ACHN (cell line): ENCODE measurements at places on chromosomes 11 and 22.

- no peak for DNase-seq
These were observed 79.0 kb upstream of the SNX19 start for GRCh38 chr11:130995266-130995665.

GRCh38 chr11:132639986-132640385 is 892.3 kb downstream of the OPCML start:
- no peak for DNase-seq

DNA sequence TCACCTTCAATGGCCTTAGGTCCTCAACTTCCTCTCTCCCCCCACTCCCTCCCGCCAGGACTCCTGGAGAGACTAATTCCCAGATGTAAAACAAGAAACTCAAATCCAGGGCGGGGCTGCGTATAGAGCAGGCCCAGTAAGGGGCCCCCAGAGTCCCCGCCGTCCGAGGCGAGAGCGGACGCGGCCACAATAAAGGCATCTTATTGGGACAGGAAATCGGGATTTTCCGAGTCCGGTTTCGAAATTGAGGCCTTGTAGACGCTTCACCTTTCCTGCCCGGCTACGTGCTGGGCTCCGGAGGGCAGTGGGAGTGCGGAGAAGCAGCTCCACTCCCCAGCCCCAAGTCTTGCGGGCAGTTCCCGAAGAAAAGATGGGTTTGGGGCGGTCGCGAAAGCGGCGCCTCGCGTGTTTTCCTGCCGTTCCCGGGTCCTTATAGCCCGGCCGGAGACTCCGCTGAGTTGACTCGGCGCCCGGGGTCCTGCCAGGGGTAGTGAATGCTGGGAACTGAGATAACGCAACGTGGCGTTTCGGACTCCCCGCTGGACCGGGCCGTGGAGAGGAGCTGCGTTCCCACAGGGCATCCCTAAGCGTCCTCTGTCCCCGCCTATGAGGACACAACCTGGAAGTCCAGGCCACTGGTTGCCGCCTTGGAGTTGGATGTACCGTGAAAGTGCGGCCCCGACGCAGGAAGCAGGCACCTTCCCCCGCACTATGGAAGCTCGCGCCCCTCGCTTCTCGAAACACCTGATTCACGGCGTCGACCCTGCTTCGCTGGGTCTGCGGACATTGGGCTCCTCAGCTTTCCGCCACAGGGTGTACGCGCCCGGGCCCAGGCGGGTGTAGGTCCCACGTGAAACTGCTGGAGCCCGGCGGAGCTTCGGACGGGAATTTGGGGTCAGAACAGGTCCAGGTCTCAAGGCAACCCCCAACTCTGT is 4.8 kb upstream of the CHRM1 start:
- DNase-seq = no peak

DNA sequence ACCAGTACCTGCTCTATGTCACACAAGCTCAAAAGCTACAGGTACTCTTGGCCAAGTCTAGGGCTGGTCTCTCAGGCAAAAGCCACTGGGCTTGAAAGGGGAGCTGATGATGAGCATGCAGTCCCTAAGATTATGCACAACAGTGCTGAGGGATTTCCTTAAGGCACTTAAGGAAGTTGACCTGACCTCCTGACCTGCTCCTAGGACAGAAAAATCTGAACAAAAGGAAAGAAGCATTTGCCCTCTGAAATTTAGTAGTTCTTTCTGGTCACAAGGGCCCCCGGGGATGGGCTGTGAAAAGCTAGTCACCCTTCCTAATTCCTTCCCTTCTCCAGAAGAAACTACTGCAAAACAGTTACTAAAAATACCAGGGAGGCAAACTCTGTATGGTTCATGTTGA is 83.6 kb upstream of the PHOX2A start:
- DNase-seq = no peak

GRCh38 chr11:17779861-17780594 is 45.4 kb downstream of the KCNC1 start:
- no peak for DNase-seq

- DNase-seq = peak; percentile 68
These were observed 517.9 kb downstream of the NTM start for GRCh38 chr11:131888230-131888855.

DNA sequence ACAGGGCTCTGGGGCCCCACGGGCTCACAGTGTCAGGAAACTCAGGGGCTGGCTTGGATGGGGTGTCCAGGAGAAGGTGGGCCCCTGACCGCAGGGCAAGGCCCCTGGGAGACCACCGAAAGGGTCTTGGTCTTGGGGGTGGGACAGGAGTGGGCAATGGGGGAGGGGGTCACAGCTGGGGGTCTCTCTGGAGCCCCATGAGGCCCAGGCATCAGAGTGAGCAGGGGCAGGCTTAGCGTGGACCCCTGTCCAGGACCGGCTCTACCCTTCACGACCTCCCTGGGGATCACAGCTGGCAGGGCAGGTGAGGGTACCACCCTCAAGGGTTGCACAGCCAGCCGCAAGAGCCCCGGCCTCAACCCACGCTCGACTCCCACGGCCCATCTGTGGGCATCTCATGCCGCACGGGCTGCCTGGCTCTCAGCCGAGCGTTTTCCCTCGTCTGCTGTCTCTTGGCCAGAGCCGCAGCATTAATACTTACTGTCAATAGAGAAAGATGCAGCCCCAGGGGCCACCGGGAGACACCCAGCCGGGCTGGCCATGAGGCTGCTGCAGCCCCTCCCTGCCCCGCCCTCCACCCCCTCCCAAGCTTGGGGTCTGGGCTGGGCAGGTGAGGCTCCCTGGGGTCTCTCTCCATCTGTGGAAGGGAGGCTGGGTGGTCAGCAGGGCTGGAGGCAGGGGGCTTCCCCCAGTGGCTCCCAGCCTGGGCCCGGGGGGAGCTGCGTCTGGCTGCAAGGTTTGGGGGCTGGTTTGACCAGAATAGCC is 662 bp downstream of the MUC5B start:
- DNase-seq = no peak

DNA sequence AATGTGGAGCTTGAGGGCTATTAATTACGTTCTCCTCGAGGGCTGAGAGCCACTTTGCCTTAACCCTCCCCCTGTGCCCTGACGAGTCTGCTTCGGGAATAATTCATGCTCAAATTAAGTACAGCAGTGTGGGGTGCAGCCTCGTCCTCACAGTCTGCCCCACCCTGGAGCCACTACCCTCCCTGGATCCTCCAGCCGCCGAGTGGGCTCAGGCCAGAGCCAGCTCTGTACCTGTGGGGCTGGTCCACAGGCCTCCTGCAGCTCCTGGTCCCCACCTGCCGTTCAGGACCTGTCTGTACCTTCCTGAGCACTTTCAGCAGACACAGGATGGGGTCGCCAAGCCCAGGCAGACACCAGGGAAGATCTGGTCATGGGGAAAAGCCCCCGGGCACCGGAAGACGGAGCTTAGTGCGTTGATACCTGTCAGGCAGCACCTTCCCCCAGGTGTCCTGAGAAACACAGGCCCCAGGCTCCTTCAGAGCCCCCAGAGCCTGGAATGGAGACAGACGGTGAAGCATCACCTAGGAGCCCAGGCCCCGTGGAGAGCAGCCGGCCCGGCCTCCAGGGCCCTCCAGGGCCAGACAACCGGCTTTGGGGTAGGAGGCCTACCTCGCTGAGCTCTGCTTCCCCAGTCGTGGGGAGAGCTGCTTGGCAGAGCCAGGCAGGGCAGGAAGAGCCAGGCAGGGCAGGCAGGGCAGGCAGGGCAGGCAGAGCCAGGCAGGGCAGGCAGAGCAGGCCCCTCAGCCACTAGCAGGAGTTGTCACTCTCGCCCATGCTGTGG is 9.7 kb downstream of the TSPAN32 start:
- DNase-seq = no peak

GRCh38 chr22:31288496-31289240 is 3.6 kb downstream of the PIK3IP1 start:
- DNase-seq = no peak

GRCh38 chr22:42860968-42861367 is 3.9 kb upstream of the ARFGAP3 start:
- no peak for DNase-seq

- DNase-seq = no peak
These were observed 14.5 kb downstream of the ATG16L2 start for GRCh38 chr11:72828692-72829101.

- DNase-seq = no peak
These were observed 56.8 kb downstream of the SLC1A2 start for GRCh38 chr11:35362521-35362980.

- DNase-seq = peak; percentile 45
These were observed 303.4 kb upstream of the SYN3 start for GRCh38 chr22:33361581-33361980.

GRCh38 chr11:35257281-35257680 is 118.3 kb downstream of the CD44 start:
- no peak for DNase-seq

- DNase-seq = no peak
These were observed 15.9 kb downstream of the MED15 start for GRCh38 chr22:20523086-20523983.

GRCh38 chr11:102110761-102111010 is 439 bp downstream of the YAP1 start:
- DNase-seq = no peak

GRCh38 chr11:3194016-3194816 is 24.4 kb downstream of the MRGPRG start:
- DNase-seq = no peak

DNA sequence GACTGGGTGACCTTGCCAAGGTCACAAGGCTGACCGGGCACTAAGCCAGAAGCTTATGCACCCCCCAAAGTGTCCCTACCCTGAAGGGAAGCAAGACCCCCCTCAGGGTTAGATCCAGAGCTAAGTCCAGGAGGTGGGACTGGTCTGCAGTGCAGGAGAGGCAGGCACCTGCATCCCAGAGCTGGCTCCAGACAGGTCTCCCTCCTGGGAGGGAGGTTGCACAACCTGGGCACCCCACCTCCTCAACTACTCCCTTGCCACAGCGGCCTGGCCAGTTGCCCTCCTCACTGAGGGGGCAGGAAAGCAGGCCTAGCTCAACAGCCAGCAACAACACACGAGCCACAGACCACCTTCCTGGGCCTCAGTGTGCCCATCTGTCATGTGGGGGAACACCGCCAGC is 75.0 kb upstream of the TCF20 start:
- DNase-seq = no peak

GRCh38 chr11:33819278-33820035 is 45.1 kb upstream of the FBXO3 start:
- DNase-seq = no peak

GRCh38 chr22:17945888-17946648 is 78.3 kb downstream of the MICAL3 start:
- DNase-seq = no peak

DNA sequence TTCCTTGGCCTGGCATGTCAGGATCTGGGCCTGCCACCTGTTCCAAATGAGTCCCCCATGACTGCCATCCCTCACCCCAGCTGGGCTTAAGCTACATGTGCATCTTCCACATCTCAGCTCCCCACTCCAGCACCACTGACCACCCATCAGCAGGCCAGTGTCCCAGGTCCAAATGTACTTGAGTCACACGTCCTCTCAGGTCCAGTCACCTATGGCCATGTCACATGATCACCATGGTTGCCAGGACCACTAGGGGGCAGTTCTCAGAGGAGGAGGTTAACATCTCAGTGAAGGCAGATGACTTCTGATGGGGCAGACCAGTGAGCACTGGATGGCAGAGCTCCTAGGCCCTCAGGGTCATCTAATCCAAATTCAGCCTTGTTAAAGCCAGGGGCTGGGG is 41.9 kb upstream of the WNT11 start:
- DNase-seq = peak; percentile 31

GRCh38 chr22:48088926-48089536 is 1326.6 kb downstream of the TBC1D22A start:
- no peak for DNase-seq

DNA sequence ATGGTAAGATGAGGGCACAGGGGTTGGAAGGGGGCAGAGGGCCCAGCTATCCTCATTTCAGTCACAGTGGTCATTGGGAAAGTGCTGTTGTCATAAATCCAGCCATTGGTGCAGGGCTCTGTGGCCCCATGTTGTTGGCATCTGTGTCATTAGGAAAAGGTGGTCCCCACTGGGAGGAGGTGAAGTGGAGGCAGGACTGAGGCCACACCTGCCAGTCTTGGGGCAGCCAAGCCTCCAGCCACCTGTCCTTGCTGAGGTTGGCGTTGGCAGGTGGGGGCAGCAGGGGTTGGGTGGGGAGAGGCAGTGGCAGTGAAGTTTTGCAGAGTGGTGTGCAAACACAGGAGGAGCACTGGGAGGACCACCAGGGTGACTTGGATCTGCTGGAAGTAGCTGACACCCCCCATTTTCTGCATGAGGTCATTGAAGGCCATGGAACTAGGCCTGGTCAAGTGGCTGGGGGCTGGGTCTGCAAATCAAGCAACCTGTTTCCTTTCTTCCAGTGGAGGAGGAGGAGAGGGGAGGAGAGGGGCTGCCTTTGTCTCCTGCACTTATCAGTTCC is 25.3 kb downstream of the SLC22A6 start:
- no peak for DNase-seq

- peak; percentile 69 for DNase-seq
These were observed 13.5 kb upstream of the DTX4 start for GRCh38 chr11:59158206-59159068.

- DNase-seq = no peak
These were observed 333.8 kb upstream of the CHORDC1 start for GRCh38 chr11:90556606-90557005.

GRCh38 chr22:49274754-49275380 is 552.8 kb downstream of the BRD1 start:
- no peak for DNase-seq

- no peak for DNase-seq
These were observed 9.4 kb downstream of the A4GALT start for GRCh38 chr22:42711281-42711731.

- DNase-seq = no peak
These were observed 1.5 kb downstream of the SLC43A1 start for GRCh38 chr11:57513911-57514537.

- DNase-seq = no peak
These were observed 27.5 kb downstream of the MRGPRX2 start for GRCh38 chr11:19032990-19033389.

DNA sequence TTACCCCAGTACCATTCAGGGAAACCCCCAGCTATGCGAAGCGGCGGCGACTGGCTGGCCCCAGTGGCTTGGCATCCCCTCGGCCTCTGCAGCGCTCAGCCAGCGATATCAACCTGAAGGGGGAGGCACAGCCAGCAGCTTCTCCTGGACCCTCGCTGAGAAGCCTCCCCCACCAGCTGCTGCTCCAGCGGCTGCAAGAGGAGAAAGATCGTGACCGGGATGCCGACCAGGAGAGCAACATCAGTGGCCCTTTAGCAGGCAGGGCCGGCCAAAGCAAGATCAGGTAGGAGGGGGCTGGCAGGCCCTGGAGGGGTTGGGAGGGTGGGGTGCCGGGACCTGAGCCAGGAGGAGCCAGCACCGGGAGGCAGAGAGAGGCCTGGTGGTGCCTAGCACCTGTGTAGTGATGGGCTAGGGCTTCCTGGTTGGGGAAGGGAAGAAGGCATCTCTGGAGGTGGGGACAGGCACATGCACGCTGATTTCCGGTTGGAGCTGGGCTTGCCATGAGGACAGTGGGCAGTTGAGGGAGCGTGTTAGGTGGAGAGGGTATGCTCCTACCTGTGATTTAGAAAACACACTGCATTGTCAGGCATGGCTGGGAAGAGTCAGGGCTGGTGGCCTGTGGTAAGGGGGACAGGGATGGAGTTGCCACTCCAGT is 22.3 kb downstream of the SHANK3 start:
- DNase-seq = no peak

- no peak for DNase-seq
These were observed 46.9 kb downstream of the WNT11 start for GRCh38 chr11:76159303-76159937.
